ENCODE measurements at places on chromosomes 7 and 10.

DNA sequence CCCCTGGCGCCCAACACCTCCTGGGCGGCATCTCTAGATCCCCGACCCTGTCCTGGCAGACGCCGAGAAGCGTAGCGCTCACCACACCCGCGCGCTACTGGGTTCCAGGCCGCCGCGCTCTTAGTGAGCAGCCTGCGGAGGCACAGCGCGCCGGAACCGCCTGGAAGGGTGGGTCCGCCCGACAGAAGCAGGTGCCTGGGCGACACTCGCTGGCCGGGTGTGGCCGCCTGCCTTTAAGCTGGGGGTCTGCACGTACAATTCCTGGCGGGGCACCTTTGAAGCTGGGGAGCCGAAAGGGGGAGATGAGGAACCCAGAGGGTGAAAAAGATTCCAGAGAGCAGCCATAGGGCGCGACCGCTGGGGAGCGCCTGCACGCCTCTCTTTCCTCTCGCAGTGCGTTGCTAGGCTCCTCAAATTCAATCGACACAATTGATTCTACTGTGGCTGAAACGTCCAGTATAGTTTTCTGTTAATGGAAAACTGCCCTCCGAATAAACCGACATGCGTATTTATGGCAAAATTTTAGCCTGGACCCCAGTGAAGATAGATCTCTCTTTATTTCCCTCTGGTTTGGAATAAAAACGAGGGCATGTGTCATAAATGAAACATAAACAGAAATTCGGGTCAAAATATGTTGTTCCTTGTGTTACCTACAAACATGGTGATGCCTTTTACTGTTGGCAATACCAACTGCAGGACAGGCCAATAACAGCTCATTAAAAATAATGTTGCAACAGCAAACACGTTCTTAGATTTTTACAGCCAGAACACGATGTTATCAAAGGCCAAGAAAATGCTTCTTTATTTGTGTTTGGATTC, 4.6 kb downstream of the HMX3 start:
- no peak for DNase-seq

DNA sequence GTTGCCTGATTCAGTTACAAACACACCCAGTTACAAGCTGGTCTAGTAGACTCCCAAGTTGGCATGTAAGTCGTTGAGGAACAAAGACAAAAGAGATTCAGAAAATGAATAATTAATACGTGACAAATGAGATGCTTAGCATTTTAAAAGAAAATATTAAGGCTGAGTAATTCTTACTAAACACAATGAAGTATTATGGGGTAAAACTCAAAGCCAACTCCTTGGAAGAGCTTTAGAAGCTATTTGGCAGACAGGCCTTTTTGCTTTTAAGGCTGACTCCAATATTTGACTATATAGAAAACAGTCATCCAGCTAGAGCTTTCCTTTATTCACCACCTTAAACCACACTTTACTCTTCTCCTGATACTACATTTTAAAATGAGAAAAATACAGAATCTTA, 5.4 kb downstream of the TRDMT1 start:
- DNase-seq = no peak

DNA sequence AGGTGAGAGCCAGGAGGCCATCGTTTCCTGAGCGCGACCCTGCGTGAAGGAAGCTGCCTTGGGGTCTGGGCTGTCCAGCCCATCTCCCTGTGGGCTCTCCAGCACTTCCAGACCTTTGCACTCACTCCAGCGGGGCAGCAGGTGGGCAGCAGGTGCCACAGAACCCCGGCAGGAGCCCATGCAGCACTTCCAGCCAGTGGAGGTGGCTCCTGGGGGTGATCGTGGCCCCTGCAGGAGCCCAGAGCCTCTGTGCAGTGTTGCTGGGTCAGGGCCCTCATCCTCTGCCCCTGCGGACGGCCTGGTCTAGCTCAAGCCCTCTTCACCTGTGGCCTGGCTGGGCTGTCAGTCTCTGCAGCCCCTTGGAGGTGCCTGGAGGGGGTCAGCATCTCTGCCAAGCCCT, 59.9 kb downstream of the PWWP2B start:
- no peak for DNase-seq

GRCh38 chr10:67819768-67820204, 18.2 kb downstream of the DNAJC12 start:
- peak; percentile 32 for DNase-seq

DNA sequence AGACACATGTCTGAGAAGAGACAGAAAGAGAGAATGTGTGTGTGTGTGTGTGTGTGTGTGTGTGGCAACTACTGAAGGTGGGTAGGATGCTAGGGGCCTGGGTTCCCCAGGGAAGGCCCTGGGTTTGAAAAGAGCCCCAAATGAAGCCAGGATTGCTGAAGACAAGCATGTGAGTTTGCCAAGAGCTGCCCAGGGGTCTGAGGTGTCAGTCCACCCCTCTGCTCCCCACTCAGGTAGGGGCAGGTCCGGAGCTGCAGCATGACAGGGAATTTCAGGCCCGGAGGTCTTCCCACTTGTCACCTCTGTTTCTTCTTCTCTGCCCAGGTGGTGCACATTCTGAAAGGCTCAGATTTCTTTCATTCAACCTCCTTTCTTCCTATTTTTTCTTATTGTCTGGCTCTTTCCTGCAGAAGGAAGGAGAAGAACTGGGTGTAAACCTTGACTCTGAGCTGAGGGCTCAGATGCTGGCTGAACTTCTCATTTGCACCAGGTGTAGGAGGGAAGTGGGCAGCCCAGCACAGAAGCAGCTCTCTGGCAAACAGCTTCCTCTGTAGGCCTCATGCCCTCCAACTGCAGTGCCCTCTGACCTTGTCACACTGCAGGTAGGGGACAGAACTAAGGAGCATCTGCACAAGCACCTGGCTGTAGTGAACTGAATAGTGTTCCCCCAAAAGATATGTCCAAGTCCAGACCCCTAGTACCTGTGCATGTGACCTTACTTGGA, 79.6 kb upstream of the LRRC4 start:
- DNase-seq = no peak

GRCh38 chr7:121302214-121302745, 26.5 kb upstream of the WNT16 start:
- no peak for DNase-seq

DNA sequence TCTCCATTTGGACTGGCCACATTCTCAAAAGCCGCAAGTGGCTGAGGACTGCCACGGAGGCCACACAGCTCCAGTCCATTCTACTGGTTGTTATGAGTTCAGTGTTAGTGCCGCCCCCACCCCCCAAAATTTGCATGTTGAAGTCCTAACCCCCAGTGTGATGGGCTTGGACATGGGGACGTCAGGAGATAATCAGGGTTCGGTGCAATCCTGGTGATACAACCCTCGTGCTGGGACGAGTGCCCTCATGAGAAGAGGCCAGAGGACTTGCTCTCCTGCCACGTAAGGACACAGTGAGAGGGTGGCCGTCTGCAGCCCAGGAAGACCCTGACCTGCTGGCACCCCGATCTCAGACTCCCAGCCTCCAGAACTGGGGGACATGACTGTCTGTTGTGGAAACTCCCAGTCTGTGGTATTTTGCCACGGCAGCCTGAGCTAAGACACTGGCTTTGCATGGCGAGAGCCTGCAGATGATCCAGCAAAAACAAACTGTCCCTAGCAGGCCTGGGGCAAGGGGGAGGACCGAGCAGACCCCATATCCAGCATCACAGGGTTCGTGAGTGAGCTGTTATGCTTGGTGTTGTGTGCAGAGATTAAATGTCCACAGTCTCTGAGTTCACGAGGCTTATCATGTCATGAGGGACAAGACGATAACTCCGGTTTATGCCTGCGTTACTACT, 41.5 kb upstream of the INSIG1 start:
- DNase-seq = no peak

GRCh38 chr7:119925581-119926289, 347.2 kb upstream of the KCND2 start:
- no peak for DNase-seq

- DNase-seq = no peak
Measured at GRCh38 chr7:40535678-40536077, 400.9 kb downstream of the SUGCT start.

DNA sequence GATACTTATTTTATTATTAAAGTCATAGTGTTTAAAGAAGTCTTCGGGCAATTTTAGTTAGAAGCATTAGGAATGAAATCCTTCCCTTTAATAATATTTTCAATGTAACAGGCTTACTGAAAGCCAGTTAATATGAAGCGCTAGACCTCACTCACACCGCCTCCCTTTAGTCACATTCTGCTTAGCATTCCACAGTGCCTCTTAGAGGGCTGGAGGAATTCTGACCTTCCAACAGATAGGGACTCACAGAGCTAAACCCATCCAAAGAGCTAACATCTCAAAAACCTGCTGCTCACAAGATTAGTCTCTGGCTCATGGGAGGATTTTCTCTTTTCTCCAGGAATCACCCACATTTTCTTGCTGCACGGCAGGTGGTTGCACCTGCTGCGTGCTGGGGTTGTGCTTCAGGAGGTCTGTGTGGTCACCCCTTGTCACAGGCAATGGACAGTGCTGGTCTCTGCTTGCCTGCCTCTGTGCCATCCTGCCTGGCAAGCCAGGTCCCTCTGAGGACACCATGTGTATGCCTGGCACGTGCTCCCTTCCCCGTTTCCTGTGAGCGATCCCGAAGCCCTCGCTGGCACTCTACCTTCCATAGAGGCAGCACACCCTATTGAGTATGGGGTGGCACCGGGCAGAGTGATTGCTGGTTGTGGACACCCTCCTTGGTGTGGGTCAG, 91.8 kb downstream of the KLF6 start:
- no peak for DNase-seq

GRCh38 chr10:83917537-83918506, 221.5 kb upstream of the GHITM start:
- no peak for DNase-seq

GRCh38 chr7:2785071-2785500, 59.0 kb downstream of the GNA12 start:
- DNase-seq = no peak

DNA sequence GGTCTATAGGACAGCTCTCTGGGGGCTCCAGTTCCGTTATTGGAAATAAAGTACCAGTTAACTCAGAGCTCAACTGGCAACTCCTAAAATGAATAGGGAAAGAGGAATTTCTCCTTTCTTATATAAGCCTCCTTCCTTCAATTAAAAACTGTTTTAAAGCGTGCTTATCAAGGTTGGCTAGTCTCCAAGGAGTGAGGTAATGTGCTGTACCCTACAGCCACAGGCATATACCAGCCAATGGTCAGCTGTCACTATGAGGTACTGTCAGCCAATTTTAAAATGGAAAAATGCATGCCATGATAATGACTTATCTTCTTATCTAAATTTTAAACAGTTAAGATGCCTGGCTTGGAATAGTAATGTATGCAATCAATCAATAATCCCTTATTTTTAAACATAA, 76.2 kb downstream of the PLCE1 start:
- no peak for DNase-seq

DNA sequence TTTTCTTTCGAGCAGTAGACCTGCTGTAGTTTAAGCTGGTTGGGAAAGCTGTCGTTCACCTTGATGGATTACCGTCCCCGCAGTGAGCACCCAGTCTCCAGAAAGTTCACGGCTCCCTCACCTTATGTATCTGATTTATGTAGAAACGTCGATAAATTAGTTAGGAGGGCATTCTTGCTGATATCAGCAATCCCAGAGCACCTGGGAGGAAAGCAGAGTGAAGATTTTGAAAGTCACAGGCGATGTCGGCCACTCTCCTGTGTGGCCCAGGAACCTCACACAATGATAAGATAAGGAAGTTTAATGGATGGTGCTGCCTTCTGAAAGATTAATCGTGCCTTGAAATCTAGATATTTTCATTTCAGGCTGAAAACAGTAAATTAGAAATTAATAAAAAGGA, 336.8 kb downstream of the DPP6 start:
- DNase-seq = no peak

- peak; percentile 47 for DNase-seq
Measured at GRCh38 chr7:152512706-152513105, 76.9 kb upstream of the KMT2C start.

GRCh38 chr7:29623973-29624372, 60.3 kb downstream of the PRR15 start:
- DNase-seq = no peak

Measured in T-helper 2 cell (primary cell).